ENCODE measurements at places on chromosomes 2 and 18.
A peak's percentile ranks its signal among the peaks of the same experiment; 100 is the strongest.

GRCh38 chr2:177680866-177681712 lies 288.5 kb downstream of the AGPS start:
- DNase-seq, result no peak

- no peak for DNase-seq
Measured at GRCh38 chr2:149799013-149799705, 211.6 kb upstream of the MMADHC start.

DNA sequence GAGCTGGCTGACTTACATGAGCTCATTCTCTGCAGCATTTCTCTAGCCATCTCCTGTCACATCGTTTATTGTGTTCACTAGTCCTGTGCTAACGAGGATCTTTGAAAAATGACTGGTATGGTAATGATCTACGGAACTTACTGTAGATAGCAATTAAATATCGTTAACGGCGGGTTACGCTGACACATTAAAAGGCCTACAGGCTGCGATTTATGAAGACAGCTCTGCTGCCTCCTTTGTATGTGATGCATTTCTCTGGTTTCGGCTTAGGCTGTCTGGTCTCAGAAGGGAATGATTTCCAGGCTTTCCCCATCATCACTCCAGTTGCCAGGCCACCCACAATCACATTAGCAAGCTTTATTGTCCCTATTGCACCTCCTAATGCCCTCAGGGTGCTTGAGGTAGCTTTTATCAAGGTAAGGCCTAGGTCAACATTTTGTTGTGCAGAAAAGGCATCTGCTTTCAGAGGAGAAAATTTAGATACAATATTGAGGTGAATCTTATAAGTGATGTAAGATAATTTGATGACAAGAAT lies 284.4 kb downstream of the SOX11 start:
- DNase-seq, result no peak

- DNase-seq, result no peak
Measured at GRCh38 chr2:120441351-120441700, 95.4 kb downstream of the INHBB start.

- DNase-seq, result no peak
Measured at GRCh38 chr2:134377730-134378129, 123.9 kb downstream of the MGAT5 start.

DNA sequence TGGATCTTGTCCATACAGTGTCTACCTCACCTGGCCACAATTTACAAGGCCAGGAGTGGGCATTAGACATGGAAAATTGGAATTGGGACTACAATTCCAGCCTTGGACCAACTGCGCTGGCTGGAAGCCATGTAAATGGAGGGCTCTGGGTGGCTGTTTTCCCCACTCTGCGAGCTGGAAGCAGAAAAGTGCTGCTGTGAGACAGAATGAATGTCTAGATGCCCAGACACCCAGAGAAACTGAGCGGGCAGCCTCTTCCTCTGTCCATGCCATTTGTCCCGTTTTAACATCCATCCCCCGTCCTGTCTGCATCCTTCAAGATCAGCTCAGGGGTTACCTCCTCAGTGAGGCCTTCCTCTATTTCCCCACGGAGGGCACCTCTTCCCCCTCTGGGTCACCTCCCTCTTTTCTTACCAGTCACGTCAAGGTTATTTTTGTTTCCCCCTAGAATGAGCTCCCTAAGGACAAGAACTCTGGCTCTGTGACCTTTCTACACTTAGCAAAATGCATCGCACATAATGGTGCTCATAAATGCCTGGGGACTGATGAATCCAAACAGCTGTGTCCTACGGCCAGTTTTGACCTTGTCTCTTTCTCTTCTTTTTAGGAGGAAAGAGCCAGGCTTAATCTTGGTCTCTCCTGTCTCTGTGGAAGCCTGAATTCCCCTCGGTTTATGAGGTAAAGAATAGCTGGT lies 41.2 kb downstream of the MCFD2 start:
- no peak for DNase-seq

- DNase-seq, result no peak
Measured at GRCh38 chr2:134056173-134056572, 197.7 kb upstream of the MGAT5 start.

GRCh38 chr2:141856215-141856919 lies 274.4 kb downstream of the LRP1B start:
- DNase-seq, result no peak

GRCh38 chr2:233453111-233453915 lies 99.0 kb downstream of the DGKD start:
- no peak for DNase-seq

- no peak for DNase-seq
Measured at GRCh38 chr2:105283532-105283931, 42.0 kb downstream of the GPR45 start.

GRCh38 chr2:1796232-1796930 lies 52.1 kb upstream of the PXDN start:
- no peak for DNase-seq

GRCh38 chr2:239835056-239835455 lies 190.1 kb downstream of the NDUFA10 start:
- DNase-seq, result peak; percentile 37

DNA sequence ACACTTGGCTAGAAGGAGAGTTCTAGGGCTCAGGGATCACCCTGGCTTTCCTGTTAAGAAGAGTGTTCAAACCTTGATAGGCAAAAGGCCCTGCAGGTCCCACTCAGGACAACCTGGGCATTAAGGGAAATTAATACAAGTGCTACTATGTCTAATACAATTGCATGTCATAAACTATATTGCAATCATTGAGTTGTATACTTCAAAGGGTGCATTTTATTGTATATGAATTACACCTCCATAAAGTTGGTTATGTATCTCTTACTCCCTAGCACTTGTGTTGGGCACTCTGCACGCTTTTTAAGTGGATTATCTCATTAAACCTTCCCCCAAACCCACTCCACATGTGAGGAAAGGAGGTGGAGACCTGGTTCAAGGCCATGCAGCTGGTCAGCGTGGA lies 172.1 kb upstream of the GLI2 start:
- no peak for DNase-seq

- no peak for DNase-seq
Measured at GRCh38 chr2:152089238-152089637, 9.6 kb downstream of the CACNB4 start.

GRCh38 chr2:30612371-30612770 lies 165.3 kb downstream of the LCLAT1 start:
- no peak for DNase-seq

DNA sequence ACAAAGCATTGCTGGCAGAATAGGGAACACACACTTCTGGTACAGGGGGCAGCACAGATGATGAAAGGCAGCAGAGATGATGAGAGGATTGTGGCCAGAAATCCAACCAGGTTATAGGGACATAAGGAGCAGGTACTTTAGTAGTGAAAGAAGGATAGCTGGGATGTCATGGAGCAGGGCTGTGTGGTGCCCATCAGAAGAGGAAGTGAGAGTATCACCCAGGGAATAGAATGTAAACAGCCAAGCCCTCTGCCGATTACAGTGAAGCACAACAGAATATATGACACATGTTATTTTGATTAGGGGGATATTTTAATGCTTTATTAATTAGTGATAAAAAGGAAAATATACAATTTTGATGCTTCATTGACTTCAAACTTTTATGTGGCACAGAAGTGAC lies 883.4 kb upstream of the CDH2 start:
- no peak for DNase-seq

DNA sequence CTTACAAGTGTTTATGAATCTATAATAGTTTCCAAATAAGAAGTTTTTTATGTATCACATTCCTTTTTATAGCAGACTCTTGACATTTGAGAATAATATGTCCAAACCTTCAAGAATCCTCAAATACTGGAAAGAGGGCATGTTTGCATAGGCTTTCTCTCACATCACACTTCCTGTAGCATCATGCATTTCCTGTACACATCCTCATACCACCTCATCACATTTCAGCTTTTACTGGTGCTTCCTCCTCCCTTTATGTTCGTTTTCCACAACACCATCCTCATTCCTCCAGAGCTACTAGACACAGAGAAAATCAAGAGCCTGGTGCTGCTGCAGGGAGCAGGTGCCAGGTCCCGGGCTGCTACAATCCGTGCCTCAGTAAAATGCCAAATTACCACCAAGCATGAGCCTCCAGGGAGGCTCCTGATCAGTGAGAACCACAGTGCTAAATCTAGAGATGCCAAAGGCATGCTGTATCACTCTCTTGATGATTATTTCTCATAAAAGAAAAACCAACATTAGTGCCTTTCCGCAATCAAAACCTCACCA lies 137.7 kb upstream of the CYP1B1 start:
- DNase-seq, result no peak

DNA sequence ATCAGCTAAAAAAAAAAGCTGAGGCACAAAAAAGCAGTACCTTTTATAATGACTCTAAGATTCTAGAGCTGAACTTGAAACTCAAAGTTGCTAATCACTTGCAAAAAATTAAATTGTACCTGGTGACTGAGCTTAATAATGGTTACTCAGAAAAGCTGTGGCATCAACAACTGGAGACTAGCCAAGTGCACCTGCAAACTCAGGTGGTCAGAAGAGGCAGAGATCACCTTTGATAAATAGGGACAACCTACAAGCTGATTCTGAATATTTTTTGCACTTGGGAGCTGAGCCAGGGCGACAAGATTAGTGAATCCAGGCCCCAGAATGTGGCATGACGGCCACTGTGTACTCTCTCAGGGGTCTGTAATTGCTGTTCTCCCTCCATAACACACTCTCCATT lies 3.0 kb downstream of the ABHD3 start:
- no peak for DNase-seq

GRCh38 chr2:217568289-217568971 lies 434.4 kb downstream of the TNS1 start:
- no peak for DNase-seq

- DNase-seq, result no peak
Measured at GRCh38 chr2:166137331-166137730, 9.5 kb upstream of the SCN1A start.

- DNase-seq, result no peak
Measured at GRCh38 chr18:23462876-23463275, 9.8 kb downstream of the RIOK3 start.

DNA sequence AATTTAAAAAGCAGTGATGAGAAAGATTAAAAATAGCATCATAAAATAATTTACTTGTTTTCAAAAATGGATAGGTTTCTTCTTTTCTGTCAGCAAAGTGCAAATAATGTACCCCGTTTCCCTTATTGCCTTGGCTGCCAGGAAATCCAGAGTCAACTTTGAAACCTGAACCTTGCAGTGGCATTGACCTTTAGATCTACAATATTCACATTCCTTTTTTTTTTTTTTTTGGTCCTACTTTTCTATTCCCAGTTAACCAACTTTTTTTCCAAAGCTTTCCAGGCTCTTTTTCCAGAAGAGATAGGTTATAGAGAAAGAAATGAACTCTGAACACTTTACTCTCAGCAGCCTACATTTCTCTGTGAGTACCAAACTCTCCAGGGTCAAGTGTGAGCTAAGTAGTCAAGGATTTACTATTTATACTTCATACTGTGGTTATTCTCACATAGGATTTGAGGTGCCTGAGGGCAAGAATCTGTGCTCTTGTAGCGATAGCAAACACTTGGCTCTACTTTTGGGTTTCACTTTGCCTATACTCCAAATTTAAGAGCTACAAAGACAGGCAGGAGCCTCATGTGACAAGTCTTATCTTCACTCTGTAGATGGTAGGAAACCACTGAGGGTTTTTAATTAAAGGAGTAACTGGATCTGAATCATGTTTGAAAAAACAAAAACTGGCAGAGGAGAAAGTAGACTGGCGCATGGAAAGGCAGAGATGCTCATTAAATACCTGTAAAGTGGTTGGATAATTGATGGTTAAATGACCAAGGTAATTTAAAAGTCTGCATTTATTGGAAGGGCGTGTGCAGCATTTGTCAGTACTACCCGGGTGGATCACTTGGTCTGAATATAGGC lies 63.2 kb upstream of the TMEM17 start:
- no peak for DNase-seq

GRCh38 chr2:110205660-110206455 lies 1.0 kb upstream of the NPHP1 start:
- DNase-seq, result no peak

GRCh38 chr2:233247744-233248143 lies 3.7 kb upstream of the ATG16L1 start:
- DNase-seq, result no peak

DNA sequence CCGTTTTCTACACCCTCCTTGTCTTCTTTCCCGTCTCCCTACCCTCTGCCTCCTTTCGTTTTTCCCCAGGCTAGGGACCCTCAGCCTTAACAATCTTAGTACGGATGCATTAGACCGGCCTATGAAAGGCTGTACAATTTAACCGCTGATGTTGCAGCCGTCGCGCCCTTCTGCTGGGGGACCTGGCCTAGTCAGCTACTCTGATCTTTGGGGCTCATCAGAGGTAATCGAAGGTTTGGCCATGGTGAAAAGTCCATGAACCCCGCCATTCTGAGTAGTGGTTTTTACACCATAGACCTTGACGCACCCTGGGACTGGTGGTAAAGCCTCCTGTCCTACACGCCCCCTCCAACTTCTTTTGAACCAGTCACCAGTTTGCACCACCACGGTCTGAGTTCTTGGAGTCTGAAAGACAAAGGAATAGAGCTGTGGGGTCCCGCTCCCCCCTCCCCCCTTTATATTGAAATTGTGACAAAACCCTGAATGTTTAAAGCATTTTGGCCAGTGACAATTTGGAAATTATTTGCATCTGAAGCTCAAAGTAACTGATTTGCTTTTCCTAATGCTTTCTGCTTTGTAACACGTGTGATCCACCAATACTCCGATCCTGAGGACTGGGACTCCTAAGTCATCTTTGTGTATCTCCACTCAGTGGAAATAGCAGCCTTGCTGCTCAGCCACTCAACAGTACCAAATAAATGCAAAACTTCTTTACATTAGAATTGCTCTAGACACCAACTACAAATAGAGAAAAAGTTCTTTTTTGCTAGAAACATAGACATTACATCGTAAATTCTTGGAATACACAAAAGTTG lies 642 bp upstream of the SRSF7 start:
- DNase-seq, result peak; percentile 75

GRCh38 chr2:240298803-240299709 lies 136.4 kb upstream of the GPC1 start:
- DNase-seq, result peak; percentile 73

GRCh38 chr18:11981192-11981542 lies at the start of gene IMPA2:
Gene IMPA2 (plus strand): TSS chr18:11981507. CDS start chr18:11981670, 163 bp downstream.
- DNase-seq, result peak; percentile 99

DNA sequence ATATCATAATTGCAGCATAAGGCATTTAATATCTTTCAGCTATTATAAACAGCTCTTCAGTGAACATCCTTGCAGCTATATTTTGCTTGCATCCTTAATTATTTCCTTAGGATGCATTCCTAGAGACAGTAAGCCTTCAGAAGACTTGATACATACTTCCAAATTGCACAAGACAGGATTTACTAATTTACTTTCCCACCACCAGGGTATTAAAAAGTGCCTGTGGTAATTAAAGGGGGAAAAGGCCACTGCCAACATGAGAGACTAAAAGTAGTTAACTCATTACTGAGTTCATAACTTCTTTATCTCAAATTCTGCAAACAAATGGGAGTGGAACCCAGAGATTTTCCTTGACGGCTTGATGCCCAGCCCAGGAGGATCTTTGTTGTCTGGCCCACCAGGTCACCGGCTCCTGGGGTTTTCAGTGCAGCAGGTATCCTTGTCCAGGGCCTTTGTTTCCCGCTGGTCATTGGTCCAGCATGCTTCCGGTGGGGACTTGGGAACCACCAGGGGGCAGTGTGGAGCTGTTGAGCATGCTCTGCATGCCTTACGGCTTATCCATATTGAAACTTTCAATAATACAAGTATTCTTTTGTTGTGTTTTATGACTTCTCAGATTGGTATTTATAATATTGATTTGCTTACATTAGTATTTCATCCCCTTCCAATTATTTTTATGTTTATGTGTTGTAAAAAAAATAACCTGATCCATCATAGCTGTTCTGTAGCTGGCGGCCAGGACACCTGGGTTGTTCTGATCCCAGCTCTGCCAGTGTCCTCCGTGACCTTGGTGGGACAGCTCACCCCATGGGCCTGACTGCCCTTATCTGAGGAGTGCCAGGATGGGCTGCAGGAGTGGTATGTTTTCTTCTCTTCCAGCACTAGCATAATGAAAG lies 61.4 kb downstream of the TGOLN2 start:
- DNase-seq, result no peak
